ENCODE measurements at places on chromosomes 7 and 10. TPM values are rescaled to one million over a fixed set of nuclear protein-coding genes. Genes with fewer than 3 reads are reported as not detected.

Gene SUFU
- 4.0 TPM for total RNA-seq

Gene ZNF365
- total RNA-seq, result 4.8 TPM

Gene PRTFDC1
- total RNA-seq, result not detected

Gene STOX1
- 0.96 TPM for total RNA-seq

Gene LIPK
- not detected for total RNA-seq

Gene MMD2
- not detected for total RNA-seq

Gene HECW1
- 12.9 TPM for total RNA-seq
